ENCODE measurements at places on chromosomes 2 and 18. TPM values are rescaled to one million over a fixed set of nuclear protein-coding genes. Genes with fewer than 3 reads are reported as not detected.

LDLRAD4 gene
- total RNA-seq: 3.6 TPM

VIL1 gene
- 247 TPM for total RNA-seq

RAX gene
- not detected for total RNA-seq

TMEM247 gene
- total RNA-seq: not detected

TMEM131 gene
- total RNA-seq: 14.1 TPM

KRTCAP3 gene
- total RNA-seq: 30.4 TPM

Data from HT-29 (cell line).